ENCODE measurements at places on chromosomes 7 and 10.

DNA sequence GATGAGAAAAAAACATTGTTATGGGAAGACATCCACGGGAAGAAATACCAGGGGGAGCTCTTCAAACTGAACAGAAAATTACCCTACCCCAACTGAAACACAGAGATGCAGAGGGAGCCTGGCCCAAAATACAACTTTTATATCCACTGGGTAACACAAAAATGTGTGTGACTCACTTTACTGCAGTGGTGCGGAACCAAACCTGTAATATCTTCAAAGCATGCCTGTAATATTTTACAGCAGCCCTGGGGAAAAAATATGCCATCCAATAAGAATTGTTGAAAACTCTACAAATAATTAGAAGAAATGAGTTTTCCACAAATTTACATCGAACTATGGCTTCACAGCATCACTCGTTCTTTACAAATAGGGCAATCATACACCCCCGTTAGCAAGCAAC is 49.8 kb upstream of the SRRM3 start:
- no peak for DNase-seq

GRCh38 chr7:74084722-74085578 is 1.3 kb downstream of the LIMK1 start:
- no peak for DNase-seq

DNA sequence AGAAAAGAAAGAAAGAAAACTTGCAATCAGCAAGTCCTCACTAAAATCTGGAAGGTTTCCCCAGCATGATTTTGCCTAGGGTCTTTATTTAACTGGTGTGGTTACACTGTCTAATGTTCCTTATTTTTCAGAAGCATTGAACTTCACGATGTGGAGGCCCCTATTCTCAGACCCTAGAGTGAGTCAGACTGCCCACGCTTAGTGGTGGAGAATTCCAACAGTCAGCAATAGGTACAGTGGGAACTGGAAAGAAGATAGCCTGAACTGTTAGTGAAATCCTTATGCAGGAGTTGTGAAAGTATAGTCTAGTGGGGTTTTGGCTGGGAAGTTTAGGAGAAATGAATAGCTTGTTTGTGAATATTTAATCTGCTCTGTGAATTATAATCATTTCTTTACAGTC is 115.0 kb downstream of the FZD1 start:
- no peak for DNase-seq

DNA sequence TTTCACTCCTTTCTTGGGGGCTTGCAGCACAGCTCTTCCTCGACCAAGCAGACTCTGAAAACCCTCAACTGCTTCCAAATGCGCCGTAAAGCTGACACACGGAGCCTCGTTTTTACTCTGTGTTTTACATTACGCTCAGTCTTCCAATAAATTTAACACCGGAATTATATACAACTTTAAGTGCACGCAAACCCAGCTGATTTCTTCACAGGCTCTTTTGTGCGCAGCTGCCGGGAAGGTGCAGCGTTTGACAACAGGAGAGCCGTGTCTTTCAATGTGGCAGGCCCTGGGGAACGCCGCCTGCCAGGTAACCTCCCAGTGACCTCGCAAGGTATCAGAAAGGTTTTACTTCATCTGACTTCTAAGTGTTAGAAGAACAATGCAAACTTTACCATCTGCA is 35.0 kb downstream of the GFRA1 start:
- no peak for DNase-seq

GRCh38 chr7:57449904-57450303 is at the start of gene ZNF716:
TSS of gene ZNF716 (plus strand) at chr7:57450177. CDS start at chr7:57450289, 112 bp downstream.
- DNase-seq = no peak

- DNase-seq = peak; percentile 95
Observed at GRCh38 chr7:99918959-99919813, at the start of gene TRIM4. TSS of gene TRIM4 (minus strand) at chr7:99919530. CDS start at chr7:99919401, 129 bp downstream.

- DNase-seq = no peak
Observed at GRCh38 chr7:150983893-150984368, 5.8 kb upstream of the KCNH2 start.

DNA sequence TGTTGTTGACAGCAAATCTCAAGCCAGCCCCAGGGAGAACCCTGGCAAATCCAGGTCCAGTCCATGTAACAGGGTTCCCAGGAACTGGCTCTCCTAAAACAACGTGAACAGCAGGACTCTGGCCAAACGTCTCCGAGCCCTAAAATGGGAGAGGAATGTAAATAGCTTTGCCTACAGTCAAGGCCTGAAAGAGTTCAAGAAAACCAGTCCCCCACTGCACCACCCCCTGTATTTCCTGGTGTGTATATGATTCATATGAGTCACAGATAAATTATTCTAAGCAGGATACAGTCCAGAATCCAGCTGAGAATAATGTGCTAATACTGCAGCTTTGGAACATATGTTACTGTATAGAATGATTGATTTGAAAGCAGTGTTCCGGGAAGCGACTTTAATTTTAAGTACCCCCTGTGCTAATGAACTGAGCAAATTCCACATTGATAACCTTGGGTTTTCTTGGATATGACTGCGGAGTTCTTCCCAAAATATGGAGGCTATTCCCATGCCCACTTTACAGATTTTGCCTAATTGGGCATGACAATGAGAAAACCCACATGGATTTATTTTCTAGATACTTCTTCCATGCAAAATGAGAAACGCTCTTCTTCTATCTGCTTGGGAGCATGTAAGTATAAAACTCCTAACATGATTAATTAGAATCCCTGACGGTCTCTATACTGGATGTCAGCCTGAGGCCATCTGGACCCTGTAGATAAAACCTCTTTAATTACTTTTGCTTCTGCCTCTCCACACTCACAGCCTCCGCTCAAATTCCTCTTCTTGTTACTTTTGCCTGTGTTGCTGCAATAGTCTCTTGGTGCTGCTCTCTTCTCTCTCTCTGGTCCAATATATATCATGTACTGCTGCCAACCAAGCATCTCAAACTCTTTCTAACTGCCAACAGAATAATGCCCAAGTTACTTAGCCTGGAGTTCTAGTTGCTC is 50.2 kb downstream of the LAMB4 start:
- no peak for DNase-seq

DNA sequence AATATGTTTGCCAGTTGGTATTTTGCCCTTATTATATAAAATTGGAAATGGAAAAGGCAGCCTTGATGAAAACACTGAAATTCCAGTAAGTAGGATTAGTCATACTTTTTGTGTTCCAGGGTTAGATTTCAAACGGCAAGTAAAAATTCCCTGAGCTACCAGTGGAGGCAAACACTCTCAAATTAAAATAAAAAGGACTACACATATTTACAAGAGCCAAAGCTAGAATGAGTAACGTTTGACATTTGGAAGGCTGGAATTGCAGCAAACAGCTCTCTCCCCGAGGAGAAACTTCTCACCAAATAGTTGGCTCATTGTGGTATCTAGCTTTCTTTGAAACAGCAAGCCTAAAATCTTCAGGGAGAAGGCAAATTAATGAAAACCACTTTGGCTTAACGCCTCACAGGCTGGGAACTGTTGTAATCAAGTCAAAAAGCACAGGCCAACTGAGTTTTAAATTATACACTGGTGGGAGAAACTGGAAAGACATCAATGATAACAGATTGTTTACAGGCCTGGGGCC is 288.4 kb downstream of the SNX13 start:
- DNase-seq = no peak

GRCh38 chr10:128152741-128153580 is 26.7 kb upstream of the MKI67 start:
- no peak for DNase-seq

DNA sequence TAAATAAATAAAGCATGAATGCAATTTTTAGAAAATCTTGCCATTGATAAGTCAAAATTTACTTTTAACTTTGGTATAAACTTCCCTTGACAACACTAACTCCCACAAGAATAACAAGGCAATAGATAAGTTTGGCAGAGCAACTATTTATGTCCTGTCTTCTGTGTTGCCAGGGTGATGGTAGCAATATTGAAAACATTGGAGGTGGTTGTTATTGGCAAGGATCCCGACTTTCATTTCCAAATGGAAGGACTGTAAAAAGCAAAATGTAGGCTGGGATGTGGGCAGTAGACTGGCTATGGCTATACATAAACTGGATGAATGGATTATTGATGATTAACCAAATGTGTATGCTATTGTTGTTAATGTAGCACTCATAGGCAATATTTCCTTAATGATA is 134.9 kb upstream of the CACNA2D1 start:
- DNase-seq = no peak

DNA sequence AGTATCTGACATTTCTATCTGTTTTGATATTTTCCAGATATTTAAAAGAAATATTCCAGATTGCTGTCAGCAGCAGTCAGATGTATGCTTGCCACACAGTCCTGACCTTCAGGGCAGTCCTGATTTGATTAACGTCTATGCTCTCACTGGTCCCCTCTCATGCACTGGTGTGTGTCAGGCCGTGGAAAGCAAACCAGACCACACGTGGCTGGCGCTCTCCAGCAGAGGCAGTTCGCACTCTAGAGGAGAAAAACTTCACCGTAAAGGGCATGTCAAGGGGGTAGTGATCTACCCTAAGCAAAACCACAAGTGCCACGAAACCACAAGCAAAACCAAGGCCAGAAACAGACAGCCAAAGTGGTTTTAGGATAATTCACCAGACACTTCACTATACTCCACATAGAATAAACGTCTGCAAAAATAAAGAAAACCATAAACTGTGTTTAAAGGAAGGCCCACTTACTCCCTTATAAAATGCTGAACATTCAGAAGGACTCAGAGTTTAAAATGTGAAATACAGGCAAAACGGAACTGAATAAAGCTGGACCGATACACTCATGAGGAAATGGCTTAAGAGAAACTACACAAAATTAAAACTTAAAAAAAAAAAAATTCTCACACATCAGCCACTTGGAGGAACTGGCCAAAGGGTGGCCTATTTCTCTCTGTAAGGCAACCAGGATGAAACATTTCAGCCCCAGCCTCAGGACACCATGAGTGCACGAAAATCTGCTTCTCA is 26.4 kb downstream of the PARP12 start:
- peak; percentile 52 for DNase-seq

DNA sequence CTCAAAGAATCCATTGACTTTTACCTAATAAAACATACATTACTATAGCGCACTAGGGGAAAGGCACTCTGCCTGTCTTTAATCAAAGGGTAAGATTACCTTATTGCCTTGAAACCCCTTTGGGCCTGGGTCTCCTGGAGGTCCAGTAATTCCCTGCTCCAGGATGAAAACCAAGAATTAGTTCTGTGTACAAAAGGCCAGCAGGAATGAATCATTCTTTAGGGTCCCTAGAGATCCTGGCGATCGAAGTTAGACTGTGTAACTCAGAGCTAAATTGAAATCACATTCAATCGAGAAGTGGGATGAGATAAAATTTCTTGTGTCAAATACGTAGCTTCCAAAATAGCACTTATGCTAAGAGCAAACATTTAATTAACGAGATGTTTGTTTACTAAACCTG is 29.8 kb downstream of the COL28A1 start:
- no peak for DNase-seq

DNA sequence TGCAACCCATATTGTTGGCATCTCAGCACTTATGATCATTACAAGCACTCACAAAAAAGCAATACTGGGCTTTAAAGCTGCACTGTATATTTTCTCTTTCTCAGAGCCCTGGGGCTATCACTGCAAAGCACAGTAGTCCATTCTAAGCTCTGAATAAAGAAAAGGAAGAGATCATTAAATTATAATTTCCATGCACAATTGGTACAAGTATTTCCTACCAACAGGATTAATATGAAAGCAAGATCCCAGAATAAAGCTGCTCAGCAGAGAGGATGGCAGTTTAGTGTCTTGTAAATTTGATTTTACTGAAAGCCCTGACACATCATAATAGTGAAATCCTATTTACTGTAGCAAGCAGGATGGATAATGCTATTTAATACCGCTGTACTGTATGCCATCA is 205.3 kb downstream of the CHCHD3 start:
- DNase-seq = no peak

- DNase-seq = peak; percentile 7
Observed at GRCh38 chr10:30915146-30915545, 116.5 kb downstream of the ZNF438 start.

- no peak for DNase-seq
Observed at GRCh38 chr10:100114976-100115770, 33.5 kb upstream of the CPN1 start.

GRCh38 chr10:28997734-28998133 is 291.1 kb upstream of the LYZL1 start:
- no peak for DNase-seq

- DNase-seq = no peak
Observed at GRCh38 chr7:133293384-133294160, 40.7 kb downstream of the EXOC4 start.

DNA sequence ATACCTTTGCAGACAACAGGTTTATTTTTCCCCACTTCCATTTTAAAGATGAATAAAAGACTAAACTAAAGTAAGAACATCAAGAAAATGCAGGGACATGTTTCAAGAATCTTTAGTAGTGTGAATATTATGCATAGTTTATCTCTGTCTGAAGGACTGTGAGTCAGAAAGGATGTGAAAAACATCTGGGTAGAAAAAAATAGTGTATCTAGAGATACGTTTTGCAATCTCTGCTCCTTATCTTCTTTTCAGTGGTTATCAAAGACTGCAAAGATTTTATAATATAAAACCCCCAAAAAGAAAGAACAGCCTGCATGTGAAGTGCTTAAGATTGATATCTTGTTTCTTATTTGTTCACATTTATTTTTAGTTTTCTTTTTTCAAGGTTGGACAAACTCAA is 101.9 kb upstream of the ARHGAP21 start:
- no peak for DNase-seq

DNA sequence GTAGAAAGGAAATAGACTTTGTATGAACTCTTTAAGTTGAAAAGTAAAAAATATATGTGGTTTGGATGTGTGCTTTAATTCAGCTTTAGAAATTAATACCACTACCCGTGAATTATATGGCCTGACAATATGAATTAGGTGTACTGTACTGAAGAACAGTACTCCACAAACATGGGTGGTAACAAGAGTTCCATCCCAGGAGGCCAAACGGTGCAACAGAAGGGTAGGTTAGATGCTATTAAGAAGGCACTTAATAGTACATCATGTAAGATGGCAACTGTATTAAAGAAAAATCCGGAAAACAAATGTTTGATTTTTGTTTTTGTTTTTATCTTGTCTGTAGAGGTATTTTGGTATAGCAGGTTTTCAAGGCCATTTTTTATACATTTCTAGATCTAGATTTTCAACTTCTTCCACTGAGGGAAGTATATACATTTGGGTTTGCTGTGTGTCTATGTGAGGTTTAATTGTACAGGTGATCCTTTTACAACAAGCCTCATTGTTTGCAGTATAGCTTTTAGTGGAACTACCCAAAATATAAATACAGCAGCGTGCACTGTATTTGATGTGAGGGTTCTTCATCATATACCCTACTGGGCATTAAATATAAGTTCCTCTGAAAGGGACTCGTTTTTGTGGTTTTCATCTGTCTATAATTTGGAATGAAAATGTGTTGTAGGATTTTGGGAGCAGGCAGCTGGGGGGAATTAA is 115.7 kb downstream of the SVOPL start:
- DNase-seq = no peak
